Cortex of kidney (tissue), 1 donor: ENCODE measurements at places on chromosomes 6 and 20.
A peak's percentile ranks its signal among the peaks of the same experiment; 100 is the strongest.

- no peak for DNase-seq
These were observed 38.4 kb downstream of the WDR27 start for GRCh38 chr6:169663468-169663867.

GRCh38 chr20:21147593-21147992 lies 21.7 kb downstream of the KIZ start:
- DNase-seq: no peak

- DNase-seq: no peak
These were observed 778.5 kb downstream of the MAFB start for GRCh38 chr20:39910536-39910935.

DNA sequence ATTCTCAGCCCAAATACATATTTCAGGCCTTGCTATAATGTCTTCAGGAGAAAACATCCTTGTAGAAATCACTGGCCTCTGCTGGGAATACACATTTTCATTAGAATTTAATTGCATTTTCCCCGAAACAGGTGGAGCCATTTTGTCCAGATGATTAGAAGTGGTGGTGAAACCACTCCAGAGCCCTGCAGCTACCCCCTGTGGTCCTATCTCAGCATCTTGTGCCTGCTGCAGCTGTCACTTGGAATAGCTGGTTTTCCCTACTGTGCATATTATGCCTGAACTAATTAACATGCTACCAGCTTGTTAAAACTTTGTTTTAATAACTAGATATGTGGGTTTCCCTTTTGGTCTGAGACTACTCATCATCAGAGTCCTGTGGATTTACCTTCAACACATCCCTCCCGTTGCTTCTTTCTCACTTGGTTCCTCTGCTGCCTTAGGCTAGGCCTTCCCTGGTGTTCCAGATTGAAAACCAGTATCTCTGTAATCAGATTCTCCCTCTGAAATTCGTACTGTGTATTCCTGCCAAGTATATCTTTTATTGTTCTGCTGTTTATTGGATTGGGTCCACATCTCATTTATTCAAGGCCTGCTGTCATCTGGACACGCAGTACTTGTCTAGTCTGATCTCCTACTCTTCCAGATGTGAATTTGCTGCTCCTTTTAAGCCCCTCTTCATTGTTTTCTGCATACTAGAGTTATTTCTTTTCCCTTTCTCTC lies 15.2 kb downstream of the DNAH8 start:
- DNase-seq: no peak

- DNase-seq: no peak
These were observed 20.5 kb downstream of the PTK7 start for GRCh38 chr6:43096451-43097097.

GRCh38 chr6:127290391-127291265 lies 24.0 kb downstream of the RNF146 start:
- no peak for DNase-seq

DNA sequence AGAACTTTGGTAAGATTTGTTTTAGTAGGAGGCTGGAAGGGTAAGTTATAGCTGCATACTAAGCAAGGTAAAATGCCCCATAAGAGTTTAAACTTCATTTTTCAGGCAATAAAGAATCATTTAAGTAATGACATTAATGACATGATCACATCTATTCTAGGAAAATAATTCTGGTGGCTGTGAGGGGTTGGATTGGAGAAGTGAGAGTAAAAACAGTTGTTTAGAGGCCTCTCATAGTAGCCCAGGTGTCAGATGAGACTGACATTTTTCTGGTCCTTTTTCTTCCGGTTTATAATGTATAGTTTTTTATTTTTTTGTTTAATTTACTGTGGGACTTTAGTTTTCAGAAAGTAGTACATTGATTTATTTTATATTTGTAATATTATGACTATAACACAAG lies 40.8 kb downstream of the ITCH start:
- DNase-seq: no peak

DNA sequence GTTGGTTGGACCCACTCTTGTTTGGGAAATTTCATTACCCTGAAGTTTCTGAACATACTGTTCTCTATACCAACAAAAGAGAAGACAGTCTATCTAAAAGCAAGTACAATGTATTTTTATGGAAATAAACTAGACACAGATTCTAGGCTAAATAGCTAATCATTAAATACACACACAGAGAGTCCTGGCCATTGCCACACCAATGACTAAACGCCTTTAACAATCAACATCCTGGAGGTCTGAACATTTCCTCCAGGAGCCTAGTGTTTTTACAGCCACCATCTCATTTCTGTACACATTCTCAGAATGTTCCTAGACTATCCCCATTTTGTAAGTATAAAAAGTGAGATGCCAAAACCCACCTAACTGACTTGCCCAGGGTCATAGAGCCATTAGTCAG lies 141.6 kb upstream of the RREB1 start:
- DNase-seq: no peak

DNA sequence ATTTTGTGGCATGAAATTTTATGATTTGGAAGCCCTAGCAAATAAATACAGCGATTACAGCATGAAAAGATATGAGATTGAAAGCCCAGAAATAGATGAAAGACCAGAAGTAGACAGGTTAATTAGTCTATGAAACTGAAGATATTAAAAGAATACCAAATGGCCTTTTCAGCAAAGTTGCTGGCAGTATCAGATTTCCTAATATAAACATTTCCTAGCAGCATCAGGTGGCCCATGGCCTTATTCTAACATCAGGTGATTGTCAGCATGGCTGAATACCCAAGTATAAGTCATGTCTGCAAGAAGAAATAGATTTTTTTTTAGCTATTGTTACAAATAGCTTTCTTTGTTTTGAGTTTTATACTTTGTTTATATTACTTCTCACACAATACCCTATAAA lies 93.2 kb downstream of the CLVS2 start:
- no peak for DNase-seq

- no peak for DNase-seq
These were observed 76.0 kb downstream of the THBS2 start for GRCh38 chr6:169177516-169178166.

DNA sequence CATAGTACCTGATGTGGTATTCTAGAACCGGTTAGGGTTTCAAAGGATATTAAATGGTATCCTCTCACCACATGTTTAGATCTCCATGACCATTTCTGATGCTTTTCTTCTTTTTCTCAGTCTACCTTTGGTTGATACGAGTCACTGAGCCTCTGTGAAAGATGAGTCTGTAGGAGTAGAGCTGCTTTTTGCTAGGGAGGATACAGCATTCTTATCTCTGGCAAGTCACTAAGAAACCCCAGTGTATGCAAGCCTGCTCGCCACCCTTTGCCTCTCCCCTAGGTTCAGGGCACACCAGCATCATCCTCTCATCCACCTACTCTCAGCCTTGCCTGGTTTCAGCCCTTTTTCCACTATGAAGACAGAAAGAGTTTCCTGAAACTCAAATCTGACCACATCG lies 89.9 kb downstream of the MTFR2 start:
- no peak for DNase-seq

- no peak for DNase-seq
These were observed 177.9 kb downstream of the RNGTT start for GRCh38 chr6:88785478-88785877.

GRCh38 chr6:95216555-95216954 lies 360.8 kb upstream of the MANEA start:
- DNase-seq: no peak

GRCh38 chr6:30066577-30067459 lies at the start of gene PPP1R11:
Gene PPP1R11 (plus strand): TSS chr6:30067198. CDS start chr6:30067411, 213 bp downstream.
- peak; percentile 78 for DNase-seq

DNA sequence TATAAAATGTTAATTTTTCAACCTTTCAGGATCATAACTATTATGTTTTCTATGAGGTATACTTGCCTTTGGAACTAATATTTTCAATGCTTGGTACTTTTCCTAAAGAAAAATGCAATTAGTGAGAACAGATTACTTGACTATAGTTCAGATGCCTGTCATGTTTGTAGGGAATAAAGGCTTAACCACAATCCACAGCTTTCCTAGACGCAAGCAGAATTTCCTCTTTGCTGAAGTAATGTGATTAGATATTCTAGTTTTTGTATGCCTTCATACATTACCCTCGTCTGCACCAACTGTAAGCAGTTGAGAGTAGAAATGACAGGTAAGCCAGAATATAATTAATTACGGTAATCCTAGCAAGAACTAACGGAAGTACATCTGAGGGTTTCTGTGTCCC lies 581.4 kb upstream of the MMS22L start:
- DNase-seq: no peak

DNA sequence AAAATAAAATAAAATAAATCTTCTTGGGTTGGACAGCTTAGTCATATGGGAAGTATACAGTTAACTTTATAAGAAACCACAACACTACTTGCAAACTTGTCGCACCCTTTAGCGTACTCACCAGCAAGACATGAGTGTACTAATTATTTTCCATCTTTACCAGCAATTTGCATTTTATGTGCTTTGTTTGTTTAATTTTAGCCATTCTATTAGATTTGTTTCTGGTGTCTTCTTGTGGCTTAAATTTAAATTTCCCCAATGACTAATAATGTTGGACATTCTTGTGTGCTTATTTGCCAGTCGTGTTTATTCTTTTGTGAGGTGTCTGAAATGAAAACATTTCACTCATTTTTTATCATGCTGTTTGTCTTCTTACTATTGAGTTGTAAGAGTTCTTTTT lies 1172.2 kb upstream of the CITED2 start:
- DNase-seq: no peak

- DNase-seq: no peak
These were observed 279.5 kb downstream of the LRFN2 start for GRCh38 chr6:40307712-40308111.

DNA sequence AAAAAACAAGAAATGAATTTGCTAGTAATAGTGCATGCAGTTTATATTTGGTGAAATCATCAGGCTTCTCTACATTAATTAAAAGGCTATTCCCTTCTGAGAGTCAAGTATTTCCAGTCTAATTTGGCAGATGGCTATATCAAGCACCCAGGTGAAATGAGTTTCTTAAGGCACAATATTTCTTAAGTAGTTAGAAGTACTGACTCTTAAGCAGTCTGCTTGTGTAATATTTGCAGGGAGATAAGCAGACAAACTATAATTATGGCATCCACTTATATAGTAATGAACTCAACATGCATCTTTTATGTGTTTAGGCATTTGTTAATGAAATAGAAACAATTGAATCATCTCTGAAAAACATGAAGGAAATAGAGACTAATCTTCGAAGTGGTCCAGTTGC lies 189.2 kb downstream of the UTRN start:
- no peak for DNase-seq

DNA sequence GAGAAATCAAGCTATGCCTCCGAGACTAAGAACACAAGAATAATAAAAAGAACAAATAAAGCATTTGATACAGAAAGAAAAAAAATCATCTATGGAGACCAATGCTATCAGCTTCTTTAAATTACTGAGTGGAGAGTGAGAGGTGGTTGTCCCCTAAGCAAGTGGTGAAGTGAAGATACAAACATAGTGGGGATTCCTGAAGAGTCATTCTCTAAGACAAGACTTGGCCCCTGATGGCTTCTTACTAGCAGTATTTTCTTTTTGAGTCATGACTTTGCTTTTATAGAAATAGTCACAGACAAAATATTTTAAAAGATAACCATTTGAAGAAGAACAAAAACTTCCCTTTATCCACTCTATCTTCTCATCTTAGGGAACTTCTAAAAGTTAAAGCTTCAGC lies 261.4 kb upstream of the PRDM1 start:
- DNase-seq: no peak

DNA sequence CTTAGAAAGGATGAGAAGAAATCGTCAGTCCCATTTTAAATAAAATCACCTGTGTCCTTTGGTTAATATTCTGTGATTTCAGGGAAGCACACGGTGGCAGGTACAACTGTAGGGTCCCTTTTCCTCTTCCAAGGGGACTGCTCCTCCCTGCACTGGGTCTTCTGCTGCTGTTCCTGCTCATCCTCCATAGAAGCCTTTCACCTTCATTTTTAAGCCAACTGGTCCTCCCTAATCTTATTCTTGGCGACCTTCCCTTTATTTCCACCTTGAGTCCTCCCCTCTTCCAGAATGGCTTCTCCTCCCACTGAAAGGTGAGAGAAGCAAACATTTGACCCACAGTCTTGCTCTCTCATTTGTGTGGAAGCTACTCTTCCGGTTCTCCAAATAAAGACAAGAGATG lies 4.4 kb upstream of the PRDM1 start:
- no peak for DNase-seq

DNA sequence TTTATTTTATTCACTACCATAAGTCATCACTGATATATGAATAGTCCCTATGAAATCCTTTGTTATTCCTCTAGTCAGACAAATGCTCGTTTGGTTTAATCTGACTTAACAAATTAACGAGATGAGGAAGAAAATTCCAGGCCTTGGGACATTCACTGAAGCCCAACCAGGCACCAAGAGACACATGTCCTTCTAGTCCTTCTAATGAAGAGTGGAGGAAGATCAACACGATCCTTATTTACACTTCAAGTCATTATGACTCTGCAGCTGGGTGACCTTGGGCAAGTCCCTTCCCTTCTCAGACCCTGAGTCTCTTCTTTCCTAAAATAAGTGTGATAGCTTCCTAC lies 117.5 kb downstream of the CEBPB start:
- no peak for DNase-seq

DNA sequence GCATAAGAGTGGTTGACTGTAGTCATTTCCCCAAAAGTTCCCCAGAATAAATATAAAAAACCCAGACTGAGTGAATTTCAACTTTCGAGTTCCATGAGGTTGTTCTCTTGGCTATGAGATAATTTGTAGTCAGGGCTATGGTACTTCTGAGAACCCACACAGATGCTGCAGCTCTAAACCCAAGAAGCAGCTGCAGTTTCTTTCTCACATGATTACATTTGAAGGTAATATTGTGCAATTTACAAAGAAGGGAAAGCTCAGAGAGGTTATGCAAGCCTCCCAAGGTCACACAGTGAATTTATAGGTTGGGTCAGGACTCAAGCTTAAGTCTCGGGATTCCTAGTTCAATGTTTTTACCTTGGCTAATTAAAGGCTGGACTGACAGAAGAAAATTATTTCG lies 29.7 kb upstream of the CD93 start:
- no peak for DNase-seq

DNA sequence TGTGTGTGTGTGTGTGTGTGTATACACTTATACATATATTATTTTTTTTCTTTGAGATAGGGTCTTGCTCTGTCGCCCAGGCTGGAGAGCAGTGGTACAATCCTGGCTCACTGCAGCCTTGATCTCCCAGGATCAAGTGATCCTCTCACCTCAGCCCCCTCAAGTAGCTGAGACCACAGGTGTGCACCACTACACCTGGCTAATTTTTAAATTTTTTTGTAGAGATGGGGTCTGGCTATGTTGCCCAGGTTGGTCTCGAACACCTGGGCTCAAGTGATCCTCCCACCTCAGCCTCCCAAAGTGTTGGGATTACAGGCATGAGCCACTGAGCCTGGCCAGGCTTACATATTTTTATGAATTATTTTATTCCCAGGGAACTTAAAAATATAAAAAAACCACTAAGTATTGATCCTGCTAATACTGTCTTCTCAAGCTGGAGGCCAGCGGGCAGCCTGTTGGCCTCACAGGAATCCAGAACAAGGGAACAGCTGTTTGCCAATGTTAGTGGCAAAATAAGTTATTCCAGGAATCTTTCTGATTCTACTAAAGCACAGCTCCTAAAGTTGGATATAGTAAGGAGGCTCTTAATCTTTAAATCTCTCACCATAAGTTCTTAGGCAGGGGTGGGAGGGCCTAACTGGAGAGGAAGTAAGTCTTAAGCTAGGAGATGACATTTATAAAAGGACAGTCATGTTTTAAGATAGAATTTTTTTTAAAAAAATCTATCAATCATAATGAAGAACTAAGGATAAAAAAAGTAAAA lies 135.5 kb upstream of the NUP153 start:
- no peak for DNase-seq
